ENCODE measurements at places on chromosomes 7 and 10.

GRCh38 chr7:29929018-29929807 lies 60.4 kb downstream of the SCRN1 start:
- DNase-seq: no peak

- DNase-seq: no peak
Observed at GRCh38 chr10:42962110-42962901, 114.6 kb upstream of the RET start.

DNA sequence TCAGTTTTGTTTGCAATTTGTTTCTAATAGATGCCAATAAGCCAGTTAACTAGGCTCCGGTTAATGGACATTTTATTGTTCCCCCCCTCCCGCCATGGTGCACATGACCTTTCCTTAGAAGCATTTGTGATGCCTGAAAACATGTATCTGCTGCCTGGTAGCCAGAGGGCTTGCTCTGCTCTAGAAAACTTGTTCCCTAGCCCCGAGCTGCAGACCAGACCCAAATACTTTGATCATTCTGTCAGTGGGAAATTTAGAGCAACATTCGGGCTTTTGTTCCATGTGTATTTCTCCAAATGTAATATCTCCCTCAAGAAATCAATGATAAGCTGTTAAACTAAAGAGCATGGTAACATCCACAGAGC lies 104.7 kb downstream of the EVX1 start:
- no peak for DNase-seq

DNA sequence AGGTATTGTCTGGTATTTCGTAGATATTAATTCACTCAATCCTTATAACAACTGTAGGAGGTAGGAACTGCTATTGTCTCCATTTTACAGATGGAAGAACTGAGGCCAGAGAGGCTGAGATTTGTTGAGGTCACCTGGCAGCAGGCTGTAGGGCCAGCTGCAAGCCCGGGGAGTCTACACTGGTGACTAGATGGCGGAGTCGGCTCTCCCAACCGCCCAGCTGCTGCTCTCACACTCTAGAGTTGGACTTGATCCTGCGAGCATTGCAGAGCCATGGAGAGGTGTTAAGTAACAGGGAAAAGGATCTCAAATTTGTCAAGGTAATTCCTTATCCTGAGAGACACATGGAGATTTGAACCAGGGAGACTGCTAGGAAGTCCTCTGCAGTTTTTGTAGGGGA lies 124.1 kb downstream of the CAMK1D start:
- DNase-seq: no peak

DNA sequence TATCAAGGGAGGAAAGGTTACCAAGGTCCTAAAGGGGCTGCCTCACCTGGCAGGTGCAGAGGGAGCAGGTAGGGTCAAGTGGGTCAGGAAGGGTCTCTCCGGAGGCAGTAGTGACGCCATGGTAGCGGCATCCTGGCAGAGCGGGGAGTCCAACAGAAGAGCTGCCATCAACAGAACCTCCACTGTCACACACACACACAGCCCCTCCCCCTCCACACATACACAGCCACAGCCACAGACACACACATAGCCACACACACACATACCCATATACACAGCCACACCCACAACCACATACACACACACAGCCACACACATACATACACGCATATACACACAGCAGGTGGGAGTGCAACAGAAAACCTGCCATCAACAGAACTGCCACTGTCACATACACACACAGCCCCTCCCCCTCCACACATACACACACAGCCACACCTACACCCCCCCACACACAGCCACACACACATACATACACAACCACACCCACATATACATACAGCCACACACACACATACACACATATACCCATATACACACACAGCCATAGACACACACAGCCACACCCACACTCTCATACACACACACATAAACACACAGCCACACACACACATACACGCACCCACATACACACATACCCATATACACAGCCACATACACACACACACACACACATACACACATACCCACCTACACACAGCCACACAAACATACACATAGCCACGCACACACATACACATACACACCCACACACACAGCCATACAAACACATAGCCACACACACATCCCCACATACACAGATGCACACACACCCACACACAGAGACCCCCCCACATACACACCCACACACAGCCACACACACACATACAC lies 23.1 kb downstream of the KCP start:
- DNase-seq: no peak

DNA sequence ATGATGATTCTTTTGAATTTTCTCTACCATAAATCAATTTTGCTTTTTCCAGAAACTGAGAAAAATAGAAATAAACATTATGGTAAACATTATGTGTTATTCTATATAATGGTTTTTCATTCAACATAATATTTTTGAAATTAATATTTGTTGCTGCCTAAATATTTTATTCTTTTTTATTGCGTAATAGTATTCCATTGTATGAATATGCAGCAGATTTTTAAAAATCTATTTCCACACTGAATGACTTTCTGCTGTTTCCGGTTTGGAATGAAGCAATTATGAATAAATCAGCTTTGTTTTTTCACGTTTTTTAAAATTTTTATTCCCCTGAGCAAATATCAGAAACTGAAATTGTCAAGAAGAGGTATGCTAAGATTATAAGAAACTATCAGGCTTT lies 335.2 kb upstream of the KCND2 start:
- no peak for DNase-seq

- DNase-seq: no peak
Observed at GRCh38 chr10:127300868-127301321, 104.5 kb upstream of the INSYN2A start.

DNA sequence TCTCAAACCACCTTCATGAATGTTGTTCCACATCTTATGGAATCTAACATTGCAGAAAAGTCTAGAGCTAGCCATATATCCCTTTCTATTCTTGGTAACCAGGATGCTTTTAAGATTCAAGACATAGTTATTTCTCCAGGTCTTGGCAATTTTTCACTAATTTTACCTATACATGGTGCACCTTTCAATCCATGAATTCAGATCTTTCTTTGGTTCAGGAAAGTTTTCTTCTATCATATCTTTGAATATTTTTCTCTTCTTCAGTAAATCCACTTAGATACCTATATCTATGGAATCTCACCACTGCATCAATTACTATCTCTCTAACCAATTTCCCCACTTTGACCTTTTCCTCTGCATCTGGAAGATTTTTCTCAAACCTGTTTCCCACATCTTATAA lies 77.4 kb downstream of the PRLHR start:
- DNase-seq: no peak

GRCh38 chr7:129544700-129545099 lies 42.4 kb downstream of the SMKR1 start:
- DNase-seq: no peak

- no peak for DNase-seq
Observed at GRCh38 chr10:90319188-90319914, 538.5 kb downstream of the HTR7 start.
